GM10248 (cell line): ENCODE measurements at places on chromosomes 11 and 22.
A peak's percentile ranks its signal among the peaks of the same experiment; 100 is the strongest.

DNA sequence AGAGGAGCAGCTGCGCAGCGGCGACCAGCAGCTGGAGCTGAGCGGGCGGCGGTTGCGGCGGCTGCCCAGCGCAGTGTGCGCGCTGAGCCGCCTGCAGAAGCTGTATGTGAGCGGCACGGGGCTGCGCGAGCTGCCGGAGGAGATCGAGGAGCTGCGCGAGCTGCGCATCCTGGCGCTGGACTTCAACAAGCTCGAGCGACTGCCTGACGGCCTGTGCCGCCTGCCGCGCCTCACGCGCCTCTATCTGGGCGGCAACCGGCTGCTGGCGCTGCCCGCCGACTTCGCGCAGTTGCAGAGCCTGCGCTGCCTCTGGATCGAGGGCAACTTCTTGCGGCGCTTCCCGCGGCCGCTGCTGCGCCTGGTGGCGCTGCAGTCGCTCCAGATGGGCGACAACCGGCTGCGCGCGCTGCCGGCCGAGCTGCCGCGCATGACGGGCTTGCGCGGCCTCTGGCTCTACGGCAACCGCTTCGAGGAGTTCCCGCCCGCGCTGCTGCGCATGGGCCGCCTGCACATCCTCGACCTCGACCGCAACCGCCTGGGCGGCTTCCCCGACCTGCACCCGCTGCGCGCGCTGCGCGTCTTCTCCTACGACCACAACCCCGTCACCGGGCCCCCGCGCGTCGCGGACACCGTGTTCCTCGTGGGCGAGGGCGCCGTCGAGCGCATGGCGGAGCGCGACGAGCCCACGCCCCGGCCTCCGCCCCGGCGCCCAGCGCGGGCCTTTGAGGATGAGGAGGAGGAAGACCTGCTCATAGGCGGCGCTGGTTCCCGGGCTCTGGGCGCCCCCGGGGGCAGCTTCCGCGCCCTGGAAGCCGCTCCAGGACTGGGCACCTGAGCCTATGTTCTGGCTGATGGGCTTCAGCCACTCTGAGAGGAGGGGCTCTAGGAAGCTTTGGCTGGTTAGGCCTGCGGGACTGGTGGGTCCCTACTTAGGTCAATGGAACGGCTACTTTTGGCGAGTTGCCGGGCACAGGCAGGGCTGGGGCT, 787 bp downstream of the LRRC10B start:
- DNase-seq, result peak; percentile 79

- DNase-seq, result no peak
Observed at GRCh38 chr11:680476-680875, 14.5 kb downstream of the DEAF1 start.

DNA sequence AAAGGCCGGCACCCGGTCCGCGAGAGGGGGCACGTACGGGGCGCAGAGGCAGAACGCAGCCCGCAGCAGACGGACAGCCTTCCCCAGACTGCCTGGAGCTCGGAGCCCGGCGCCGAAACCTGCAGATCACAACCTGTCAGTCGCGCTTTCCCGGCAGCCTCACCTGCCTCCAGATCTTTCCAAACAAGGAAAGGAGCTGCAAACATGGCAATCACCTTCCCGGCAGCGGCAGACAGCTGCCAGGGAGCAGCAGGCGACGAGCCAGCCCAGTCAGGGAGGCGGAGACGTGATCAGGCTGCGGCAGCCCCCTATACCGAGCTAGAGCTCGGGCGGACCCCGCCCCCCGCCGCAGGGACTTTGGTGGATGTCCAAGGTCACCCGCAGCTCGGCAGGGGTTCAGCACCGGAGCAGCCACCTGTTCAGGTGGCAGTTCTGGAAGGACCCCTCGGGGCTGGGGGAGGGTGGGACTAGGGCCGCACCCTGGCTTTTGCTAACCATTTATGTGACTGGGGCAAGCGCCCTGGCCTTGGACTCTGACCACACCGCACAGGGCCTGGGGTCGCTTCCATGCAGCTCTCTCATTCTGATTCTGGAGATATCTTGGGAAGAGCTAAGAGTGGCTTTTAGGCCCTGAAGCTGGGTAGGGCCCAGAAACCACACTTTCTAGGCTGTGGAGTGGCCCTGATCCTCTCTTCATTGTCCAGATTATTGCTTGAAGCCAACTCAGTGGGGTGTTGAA, 143.8 kb downstream of the NECTIN1 start:
- DNase-seq, result no peak

DNA sequence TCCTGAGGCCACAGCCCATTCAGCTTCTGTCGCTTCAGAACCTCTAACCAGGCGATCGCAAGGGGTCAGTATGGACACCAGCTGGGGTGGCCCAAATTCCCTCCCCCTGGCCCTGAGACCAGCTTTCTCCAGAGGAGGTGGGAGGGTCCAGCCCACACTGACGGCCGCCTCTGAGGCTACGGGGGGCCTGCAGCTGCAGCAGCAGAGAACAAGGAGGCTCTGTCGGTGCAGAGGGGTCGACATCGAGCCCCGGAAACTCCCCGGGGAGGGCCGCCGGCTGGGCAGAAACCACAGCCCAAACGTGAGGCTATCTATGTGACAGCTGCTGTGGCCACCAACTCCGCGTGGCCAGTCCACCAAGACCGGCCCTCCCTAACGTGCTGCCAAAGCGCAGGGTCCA, 40.8 kb downstream of the ELFN2 start:
- no peak for DNase-seq

DNA sequence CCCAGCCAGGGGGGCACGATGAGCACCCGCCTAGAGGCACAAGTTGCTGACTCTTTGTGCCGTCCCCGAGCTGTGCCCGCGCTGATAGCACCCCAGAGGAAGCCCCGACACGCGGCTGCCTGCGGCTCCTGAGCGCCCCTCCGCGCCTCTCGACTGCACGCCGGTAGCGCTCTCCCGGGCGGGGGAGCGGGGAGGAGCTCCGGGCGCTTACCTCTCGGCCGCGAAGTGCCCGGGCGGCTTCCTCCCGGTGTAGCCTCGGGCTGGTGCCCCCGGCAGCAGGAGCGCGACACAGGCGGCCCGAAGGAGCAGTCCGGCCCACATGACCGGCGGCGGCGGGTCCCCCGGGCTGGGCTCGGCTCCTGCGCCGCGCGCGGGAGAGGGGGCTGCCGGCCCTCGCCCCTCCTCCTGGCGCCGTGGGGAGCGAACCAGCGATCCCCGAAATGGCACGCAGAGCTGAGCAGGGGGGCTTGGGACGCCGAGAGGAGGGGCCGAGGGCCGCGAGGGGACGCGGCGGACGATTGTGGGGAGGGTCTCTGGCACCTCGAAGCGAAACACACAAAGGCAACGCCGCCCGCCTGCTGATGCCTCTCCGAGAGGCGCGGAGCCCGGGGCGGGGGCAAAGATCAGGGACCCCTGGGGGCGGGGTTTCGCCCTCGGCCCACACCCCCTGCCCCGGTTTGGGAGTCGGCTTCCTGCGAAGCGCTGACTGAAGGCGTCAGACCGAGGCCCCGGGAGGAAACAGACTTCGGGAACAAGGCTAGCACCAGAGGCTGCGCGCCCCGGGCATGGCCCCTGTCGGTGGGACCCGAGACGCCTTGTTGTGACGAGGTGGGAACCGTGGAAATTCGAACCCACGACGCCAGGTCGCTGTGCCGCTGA, at the start of gene VWCE:
Gene VWCE, minus strand, starts transcription at position 600 of the 879 bp plus-strand sequence. Its CDS starts 279 bp downstream, at position 321.
- peak; percentile 93 for DNase-seq

DNA sequence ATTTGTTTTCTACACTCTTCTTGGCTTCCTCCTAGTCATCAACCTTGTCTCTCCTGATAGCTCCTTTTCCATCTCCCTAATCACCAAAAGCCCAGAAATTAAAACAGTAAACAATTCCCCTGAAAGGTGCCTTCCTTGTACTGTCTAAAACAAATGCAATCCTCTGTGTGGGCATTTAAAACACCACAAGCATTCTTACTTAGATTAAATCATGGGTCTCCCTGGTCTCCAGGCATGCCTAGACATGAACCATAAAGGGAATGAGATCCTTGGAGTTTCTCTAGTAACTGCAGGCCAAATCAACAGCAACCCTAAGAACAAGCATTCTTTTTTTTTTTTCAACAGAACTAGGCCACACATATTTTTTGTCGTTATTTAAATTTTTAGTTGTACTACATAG, 1.9 kb downstream of the BTG4 start:
- no peak for DNase-seq

DNA sequence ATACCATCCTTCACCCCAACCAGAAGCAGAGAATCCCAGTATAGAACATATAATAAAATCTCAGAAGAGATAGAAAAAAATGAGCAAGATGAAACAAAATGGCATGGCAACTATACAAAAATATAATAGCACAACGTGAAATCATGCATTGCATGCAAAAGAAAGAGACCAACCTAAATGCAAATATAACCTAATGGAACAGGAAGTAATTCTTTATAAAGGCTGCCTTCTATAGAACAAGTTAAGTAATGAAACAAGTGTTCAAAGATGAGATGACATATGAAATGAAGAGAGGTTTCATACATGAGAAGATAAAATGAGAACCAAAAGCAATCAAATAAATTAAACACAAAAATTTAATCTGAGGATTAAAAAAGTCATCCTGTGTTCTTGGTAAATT, 18.5 kb upstream of the ARHGAP20 start:
- no peak for DNase-seq
